ENCODE measurements at places on chromosomes 6 and 20.

GRCh38 chr6:168226902-168227318, 92.7 kb downstream of the DACT2 start:
- DNase-seq: no peak

DNA sequence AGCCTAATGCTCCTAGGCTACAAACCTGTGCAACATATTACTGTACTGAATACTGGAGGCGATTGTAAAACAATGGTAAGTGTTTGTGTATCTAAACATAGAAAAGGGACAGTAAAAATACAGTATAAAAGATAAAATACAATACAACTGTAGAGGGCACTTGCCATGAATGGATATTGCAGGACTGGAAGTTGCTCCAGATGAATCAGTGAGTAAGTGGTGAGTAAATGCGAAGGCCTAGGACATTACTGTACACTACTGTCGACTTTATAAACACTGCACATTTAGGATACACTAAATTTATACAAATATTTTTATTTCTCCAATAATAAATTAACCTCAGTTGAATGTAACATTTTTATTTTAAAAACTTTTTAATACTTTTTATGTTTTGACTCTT, 485.0 kb downstream of the MMUT start:
- no peak for DNase-seq

DNA sequence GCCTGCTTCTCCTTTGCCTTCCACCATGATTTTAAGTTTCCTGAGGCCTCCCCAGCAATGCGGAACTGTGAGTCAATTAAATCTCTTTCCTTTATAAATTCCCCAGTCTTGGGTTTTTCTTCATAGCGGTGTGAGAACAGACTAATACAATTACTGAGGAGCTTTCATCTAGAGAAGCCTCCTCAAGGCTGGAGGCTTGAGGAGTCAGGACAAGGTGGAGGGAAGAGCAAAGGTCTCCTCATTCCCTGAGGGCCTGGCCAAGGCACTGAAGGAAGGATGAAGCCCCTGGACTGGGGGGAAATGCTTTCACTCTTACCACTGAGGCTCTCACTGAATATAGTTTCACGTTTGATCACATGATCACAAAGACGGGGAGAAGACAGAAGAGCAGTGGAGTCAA, 118.2 kb downstream of the MAN1A1 start:
- no peak for DNase-seq

DNA sequence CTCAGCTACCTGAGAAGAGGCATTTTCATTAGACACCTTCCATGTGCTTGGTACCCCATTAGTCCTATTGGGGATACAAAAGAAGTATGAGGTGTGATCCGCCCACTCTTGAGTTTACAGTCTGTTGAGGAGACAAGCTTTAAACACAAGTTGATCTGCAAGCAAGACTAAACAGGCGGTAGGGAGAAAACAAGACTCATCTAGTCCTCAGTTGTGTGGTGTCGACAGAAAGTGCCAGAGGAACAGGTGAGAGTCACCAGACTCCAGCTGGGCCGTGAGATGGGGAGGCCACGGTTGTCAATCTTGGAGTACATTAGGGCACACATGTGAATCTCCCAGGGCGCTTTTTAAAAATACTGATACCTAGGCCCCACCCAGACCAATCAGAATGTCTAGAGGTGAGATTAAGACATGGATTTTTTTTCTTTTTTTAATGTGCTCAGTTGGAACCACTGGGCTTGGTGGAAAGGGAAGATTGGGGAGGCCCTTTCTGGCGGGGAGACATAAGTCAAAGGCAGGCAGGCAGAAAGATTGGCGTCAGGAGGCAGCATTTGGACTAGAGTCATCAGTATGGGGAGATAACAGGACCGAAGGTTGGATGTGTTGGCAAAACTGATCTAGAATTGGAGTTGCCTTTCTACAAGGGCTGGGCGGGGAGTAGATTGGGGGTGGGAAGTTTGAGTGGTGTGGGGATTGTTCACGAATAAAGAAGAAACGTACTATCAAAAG, 10.4 kb downstream of the E2F3 start:
- DNase-seq: no peak

DNA sequence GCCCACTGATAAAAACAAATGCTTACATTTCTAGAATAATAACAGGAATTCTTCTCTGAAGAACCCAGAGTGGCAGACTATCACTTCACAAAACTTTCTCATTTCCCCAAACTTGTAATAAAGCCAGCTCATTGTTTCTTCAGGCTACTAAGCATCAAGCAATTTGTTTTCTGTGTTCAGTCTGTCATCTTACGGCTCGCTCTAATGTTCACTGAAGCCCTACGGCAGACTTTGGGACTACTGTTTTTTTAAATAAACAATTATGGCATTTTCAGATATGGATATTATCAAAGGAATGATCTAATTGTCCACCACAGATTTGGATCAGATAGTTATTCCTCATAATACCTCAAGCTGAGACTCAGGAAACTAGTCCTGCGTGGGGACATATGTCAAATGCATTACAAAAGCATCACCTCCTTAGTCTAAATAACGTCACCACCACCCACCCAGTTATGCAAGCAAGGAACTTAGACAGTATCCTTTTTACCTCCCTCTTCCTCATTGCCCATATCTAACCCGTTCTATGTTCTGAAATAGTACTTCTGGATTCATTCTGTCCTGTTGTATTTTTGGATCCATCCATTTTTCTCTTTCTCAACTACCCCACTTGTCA, 415.1 kb downstream of the PLCB1 start:
- no peak for DNase-seq

GRCh38 chr20:6884114-6884513, 116.6 kb downstream of the BMP2 start:
- no peak for DNase-seq

- no peak for DNase-seq
Observed at GRCh38 chr6:3294921-3295871, 36.4 kb downstream of the PSMG4 start.

DNA sequence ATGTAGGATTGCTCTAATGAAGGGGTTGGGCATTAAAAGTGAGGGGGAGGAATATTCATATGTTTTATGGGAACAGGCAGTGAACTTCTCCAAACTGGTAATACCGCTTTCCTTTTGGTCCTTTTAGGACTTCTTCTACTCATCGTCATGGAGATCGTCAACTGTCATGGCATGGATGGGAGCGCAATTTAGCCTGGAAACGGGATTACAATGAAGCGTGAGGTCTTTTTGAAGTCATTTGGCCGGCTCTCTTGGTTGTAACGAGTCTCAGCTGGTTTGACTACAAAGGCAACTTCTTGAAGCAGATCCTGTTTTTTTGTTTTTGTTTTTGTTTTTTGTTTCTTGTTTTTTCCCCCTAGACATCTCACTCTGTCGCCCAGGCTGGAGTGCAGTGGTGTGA, 1.4 kb upstream of the HLA-E start:
- DNase-seq: no peak

DNA sequence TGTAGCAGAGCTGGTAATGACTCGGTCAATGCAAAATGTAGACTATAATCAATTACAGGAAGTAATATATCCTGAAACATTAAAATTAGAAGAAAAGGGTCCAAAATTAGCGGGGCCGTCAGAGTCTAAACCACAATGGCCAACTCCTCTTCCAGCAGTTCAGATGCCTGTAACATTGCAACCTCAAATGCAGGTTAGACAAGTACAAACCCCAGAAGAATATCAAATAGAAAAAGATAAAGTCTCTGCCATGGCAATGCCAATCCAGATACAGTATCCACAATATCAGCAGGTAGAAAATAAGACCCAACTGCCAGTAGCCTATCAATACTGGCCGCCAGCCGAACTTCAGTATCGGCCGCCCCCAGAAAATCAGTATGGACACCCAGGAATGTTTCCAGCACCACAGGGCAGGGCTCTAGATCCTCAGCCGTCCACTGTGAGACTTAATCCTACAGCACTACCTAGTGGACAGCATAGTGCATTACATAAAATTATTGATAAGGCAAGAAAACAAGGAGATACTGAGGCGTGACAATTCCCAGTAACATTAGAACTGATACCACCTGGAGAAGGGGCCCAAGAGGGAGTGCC, 158.4 kb downstream of the GPX5 start:
- DNase-seq: no peak

- DNase-seq: no peak
Observed at GRCh38 chr20:8127553-8128255, 4.4 kb upstream of the PLCB1 start.

DNA sequence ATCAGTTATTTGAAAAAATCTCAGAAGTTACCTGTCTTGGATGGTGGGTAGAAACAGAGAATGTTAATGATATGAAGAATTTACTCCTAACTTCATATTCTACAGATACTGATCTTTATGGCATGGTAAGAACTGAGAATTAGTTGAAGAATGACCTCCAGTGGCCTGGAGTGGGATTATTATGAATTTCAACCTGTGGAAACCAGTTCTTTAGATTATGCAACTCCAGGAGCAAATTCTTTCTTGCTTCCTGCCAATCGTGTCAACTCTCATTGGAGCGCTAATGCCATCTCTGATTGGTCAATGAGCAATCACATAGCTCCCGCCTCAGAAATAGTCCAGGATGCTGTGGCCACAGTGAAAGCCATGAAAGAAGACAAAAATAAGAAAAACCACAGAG, 40.6 kb downstream of the LYRM2 start:
- DNase-seq: no peak

GRCh38 chr20:444117-444516, 18.2 kb downstream of the TBC1D20 start:
- no peak for DNase-seq

- DNase-seq: no peak
Observed at GRCh38 chr20:22887796-22888195, 147.3 kb upstream of the SSTR4 start.

GRCh38 chr6:130412556-130413290, 46.9 kb downstream of the TMEM200A start:
- no peak for DNase-seq

DNA sequence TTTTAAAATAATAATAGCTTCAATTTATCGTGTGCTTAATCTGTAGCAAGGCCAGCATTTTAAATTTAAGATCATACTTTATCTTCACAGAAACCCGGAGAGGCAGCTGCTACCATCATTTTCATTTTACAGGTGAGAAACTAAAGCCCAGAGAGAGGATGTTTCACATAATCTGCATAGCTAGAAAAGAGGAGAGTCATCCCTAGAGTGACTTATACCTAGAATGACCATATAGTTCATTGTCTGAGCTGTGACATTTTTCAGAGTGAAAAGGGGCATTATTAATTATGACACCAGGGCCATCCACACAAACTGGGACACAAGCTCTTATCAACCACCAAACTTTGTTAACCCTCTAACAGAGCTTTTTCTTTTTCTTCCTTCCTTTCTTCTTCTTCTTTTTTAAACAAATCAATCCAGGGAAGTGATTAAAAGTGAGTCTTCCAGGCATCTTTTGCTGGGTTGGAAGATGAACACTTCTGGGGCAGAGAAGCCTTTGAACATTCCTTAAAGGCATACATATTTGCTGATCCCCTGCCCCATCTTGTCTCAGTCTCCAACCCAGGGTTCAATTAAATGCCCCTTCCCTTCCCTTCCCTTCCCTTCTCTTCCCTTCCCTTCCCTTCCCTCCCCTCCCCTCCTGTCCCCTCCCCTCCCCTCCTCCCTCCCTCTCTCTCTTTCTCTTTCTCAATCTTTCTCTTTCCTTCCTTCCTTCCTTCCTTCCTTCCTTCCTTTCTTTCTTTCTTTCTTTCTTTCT, 272.5 kb upstream of the JAG1 start:
- no peak for DNase-seq

DNA sequence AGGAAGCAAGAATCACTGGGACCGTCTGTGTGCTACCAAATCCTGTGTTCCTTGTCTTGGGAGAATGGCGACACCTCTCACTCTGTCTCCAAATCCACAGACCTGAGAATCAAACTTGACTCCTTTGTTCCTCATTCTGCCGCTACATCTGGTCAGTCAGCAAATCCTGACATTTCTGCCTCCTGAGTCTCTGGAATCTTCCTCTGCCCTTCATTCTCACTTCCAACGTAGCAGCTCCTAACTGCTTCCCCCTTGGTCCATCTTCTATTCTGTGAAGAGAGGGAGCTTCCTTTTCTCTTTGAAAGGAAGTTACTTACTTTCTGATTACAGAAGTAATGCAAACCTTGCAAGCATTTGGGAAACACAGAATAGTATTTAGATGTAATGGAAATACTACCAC, 37.7 kb downstream of the SYTL3 start:
- DNase-seq: no peak

GRCh38 chr6:120303527-120303926, 954.0 kb upstream of the MAN1A1 start:
- no peak for DNase-seq

GRCh38 chr6:169156108-169156792, 97.4 kb downstream of the THBS2 start:
- no peak for DNase-seq

DNA sequence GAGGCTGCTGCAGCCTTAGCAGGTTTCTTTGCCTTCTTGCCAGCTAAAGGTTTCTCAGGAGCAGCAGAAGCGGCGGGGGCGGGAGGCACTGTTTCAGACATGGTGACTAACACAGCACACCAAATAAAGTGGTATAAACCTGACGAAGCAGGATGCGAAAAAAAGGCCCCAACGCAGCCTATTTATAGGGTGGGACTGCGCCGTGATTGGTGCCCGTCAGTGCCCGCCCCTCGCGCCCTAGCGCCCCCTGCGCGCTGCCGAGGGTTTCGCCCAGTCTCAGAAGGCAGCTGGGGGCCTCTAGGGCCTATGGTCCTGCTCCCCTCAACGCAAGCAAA, 55.0 kb downstream of the TRIM38 start:
- DNase-seq: no peak

DNA sequence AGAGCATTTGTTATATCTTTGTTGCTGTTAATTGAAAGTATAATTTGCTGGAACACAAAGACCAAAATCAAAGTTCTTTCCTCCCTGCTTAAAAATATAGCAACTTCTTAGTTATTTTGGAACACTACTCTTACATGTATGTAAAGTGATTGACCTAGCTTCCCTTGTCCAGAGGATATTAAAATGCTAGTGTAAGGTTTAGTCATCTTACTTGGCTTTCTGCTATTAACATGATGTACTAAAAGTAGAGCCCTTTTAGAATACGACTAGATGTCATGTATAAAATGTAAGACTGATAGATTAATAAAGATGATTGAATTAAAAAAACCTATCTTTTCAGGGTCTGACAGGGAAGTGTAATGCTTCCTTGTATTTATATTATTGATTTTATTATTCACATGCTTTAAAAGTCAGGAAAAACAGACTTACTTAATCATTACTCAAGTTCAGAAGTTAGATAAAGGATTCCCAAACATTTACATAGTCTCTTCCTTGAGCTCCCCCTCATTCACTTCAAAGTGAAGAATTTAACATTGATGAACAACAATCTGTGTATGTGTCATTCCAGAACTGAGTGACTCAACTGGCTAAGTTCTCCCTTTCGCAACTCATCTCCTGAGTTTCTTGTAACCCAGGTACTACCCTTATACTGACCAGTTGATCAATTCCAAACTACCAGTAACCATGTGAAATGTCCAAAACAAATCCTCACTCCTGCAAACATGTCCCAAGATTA, 50.9 kb downstream of the BTBD9 start:
- DNase-seq: no peak

GRCh38 chr20:38836991-38837390, 31.5 kb downstream of the PPP1R16B start:
- DNase-seq: no peak

DNA sequence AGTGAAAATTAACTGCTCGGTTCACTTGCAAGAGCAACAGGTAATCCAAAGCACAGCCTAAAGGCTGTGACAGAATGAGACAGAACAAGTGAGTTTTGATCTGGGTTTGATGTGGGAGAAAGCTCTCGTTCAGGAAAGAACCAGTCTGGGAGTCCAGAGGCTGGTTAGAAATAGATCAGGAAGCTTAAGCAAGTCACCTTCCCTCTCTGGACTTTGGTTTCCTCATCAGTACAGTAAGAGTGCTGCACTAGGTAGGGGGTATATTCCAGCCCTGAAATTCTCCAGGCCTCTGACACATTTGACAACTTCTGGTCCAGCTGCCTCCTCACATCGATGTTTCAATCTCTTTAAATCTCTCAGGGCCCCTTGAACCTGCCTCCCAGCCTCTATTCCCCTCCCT, 33.7 kb upstream of the MDGA1 start:
- DNase-seq: no peak
